Mesangial cell (primary cell): ENCODE measurements at places on chromosomes 3 and 15. TPM values are rescaled to one million over a fixed set of nuclear protein-coding genes. Genes with fewer than 3 reads are reported as not detected.

The BSN gene
- 0.33 and 1.1 TPM in 2 replicates for total RNA-seq

The ZNF660 gene
- total RNA-seq: 1.1 and 1.6 TPM in 2 replicates

The SCAPER gene
- total RNA-seq: 5.7 and 6.3 TPM in 2 replicates

The PIF1 gene
- 4.1 and 36.7 TPM in 2 replicates for total RNA-seq

The SH2D7 gene
- total RNA-seq: not detected in 2 replicates

The CA12 gene
- 7.2 and 12.4 TPM in 2 replicates for total RNA-seq

The RETNLB gene
- not detected in 2 replicates for total RNA-seq

The GRAMD2A gene
- total RNA-seq: 0.16 and 1.1 TPM in 2 replicates

The BNC1 gene
- 15.3 and 41.8 TPM in 2 replicates for total RNA-seq

The SPINK8 gene
- not detected in 2 replicates for total RNA-seq

The PTX3 gene
- 22.1 and 44.3 TPM in 2 replicates for total RNA-seq

The CHP1 gene
- total RNA-seq: 99.9 and 182 TPM in 2 replicates

The AQP9 gene
- total RNA-seq: not detected in 2 replicates

The SLC38A3 gene
- total RNA-seq: 0.51 TPM in 1 of 2 replicates, not detected in the other

The UBE2E2 gene
- total RNA-seq: 36.3 and 50.8 TPM in 2 replicates

The MEX3B gene
- 11.2 and 19.9 TPM in 2 replicates for total RNA-seq

The PP2D1 gene
- total RNA-seq: not detected in 2 replicates

The DLG1 gene
- 54.4 and 82.0 TPM in 2 replicates for total RNA-seq

The P2RY12 gene
- total RNA-seq: not detected in 2 replicates

The OR5K1 gene
- total RNA-seq: not detected in 2 replicates

The PLA2G4E gene
- not detected in 2 replicates for total RNA-seq

The DCUN1D1 gene
- 10.5 and 11.7 TPM in 2 replicates for total RNA-seq

The ADCY5 gene
- total RNA-seq: 0.13 and 0.16 TPM in 2 replicates

The GALNT15 gene
- 0.33 and 4.3 TPM in 2 replicates for total RNA-seq

The RBSN gene
- 14.5 and 14.8 TPM in 2 replicates for total RNA-seq

The GOLGA8S gene
- total RNA-seq: not detected in 2 replicates

The ZKSCAN7 gene
- total RNA-seq: 4.9 and 8.0 TPM in 2 replicates

The CCR3 gene
- not detected in 2 replicates for total RNA-seq

The TBL1XR1 gene
- total RNA-seq: 64.7 and 94.9 TPM in 2 replicates

The GOLGA8N gene
- 0.16 and 1.9 TPM in 2 replicates for total RNA-seq

The CPLX3 gene
- not detected in 2 replicates for total RNA-seq

The GNB4 gene
- total RNA-seq: 23.5 and 38.5 TPM in 2 replicates

The EPHA6 gene
- total RNA-seq: 2.7 TPM in 1 of 2 replicates, not detected in the other

The MAGEF1 gene
- total RNA-seq: 21.7 and 29.2 TPM in 2 replicates

The MYO5A gene
- total RNA-seq: 14.7 and 16.5 TPM in 2 replicates

The COL6A6 gene
- under 0.01 TPM in 1 of 2 replicates, not detected in the other for total RNA-seq

The KLF15 gene
- total RNA-seq: 0.33 and 0.38 TPM in 2 replicates

The PRSS50 gene
- 0.16 and 0.63 TPM in 2 replicates for total RNA-seq

The DAPK2 gene
- 0.16 and 0.38 TPM in 2 replicates for total RNA-seq

The LEO1 gene
- 5.5 and 10.9 TPM in 2 replicates for total RNA-seq
